ENCODE measurements at places on chromosomes 3 and 15.

- DNase-seq: peak; percentile 33
Measured at GRCh38 chr3:123080864-123081562, 14.2 kb downstream of the PDIA5 start.

- no peak for DNase-seq
Measured at GRCh38 chr15:94125156-94125555, 106.2 kb upstream of the MCTP2 start.

DNA sequence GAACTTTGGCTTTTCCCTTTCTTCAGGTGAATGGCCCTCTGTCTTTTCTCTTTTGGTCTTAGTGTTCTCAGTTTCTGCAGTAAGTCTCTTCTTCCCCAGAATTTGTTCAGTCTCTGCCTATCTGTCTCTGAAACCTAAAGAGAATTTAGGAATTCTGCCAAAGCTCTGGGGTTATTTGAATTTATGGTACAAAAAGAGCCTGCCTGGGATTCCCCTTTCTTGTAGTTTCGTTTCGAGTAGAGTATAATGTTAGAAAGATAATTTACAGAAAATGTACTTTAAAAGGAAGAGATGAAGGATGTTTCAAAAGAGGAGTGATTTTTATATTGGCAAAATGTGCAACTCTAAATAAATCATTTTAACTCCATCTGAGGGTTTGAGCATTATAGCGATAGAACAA, 247.4 kb upstream of the SATB1 start:
- no peak for DNase-seq

GRCh38 chr3:113533534-113533892, 1.2 kb downstream of the SIDT1 start:
- peak; percentile 44 for DNase-seq

DNA sequence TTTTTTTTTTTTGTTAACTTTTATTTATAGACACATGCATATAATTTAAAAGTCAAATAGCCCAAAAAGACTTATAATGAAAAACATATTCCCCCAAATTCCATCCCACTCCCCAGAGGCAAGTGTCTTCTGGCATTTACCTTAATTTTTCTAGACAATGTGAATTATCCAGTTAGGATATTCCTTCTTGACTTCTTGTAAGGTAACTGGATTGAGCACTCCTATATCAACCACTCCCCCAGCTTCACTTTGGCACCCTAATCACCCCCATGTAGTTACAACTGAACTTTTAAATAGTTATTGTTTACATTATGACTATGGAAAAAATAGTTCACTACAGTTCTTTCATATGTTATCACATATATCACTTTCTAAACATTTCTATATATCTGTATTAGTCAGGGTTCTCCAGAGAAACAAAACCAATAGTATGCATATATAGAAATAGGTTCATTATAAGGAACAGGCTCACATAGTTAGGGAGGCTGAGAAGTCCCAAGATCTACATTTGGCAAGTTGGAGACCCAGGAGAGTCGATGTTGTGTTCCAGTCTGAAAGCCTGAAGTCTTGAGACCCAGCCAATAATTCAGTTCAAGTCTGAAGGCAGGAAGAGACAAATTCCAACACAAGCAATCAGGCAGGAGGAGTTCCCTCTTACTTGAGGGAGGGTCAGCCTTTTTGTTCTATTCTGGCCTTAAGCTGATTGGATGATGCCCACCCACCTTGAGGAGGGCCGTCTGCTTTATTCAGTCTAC, 175.8 kb downstream of the THSD4 start:
- DNase-seq: no peak

DNA sequence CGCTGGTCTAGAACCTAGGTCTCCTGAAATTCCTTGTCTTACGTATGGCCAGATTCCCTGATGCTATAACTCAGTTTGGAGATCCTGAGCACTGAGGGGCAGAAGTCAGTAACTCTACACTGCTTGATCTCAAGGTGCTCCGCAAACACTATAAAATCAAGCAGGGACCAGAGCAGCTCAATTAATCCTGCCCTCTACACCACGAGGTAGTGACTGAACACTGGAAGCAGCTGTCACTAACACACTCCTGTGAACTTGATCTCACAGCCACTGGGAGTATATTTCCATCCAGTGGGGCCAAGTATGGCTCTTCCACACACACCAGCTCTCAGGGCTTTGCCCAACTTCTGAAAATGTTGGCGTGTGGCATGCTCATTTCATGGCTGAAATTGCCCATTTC, 51.0 kb downstream of the EDEM1 start:
- no peak for DNase-seq

GRCh38 chr15:68348081-68348480, 70.5 kb downstream of the FEM1B start:
- no peak for DNase-seq

GRCh38 chr3:111733856-111734255, 125.2 kb upstream of the PHLDB2 start:
- no peak for DNase-seq

- DNase-seq: no peak
Measured at GRCh38 chr15:90261811-90262210, 3.7 kb upstream of the NGRN start.

- DNase-seq: no peak
Measured at GRCh38 chr15:40295297-40295696, 12.4 kb upstream of the ANKRD63 start.

GRCh38 chr15:61951949-61952348, 108.3 kb downstream of the VPS13C start:
- no peak for DNase-seq

GRCh38 chr3:52739730-52740129, 31.0 kb downstream of the NEK4 start:
- DNase-seq: no peak

DNA sequence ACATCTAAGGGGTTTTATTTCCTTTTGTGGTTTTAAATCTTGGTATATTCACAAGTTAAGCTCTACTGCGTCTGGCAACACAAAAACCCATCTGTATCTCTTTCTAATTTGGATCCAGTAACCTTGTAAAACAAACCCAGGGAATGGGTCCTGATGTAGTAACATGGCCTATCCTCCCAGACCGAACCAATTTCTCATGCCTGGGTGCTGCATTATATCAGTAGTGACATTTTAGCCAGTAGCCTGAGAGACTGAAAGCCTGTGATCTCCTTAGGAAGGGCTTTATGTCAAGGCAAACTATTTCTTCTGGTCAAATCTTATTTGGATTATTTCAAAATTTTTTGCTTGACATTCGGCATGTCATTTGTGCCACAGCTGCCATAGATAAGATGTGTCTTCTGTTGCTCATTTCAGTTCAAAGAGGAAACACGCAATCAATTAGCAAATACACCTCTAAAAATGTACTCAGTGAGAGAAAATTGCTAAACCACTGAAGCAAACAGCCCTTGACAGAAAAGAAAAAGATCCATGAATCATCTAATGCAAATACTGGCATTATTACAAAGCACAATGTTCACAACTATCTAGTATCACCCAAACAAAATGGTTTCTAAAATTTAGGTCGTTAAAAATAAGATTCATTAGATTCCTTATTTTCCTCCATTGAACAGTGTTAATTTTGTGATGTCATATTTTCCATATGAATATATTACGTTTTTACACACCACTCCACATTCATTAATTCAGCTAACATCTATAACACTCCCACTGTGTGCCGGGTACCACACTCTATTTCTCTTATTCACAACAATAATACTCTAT, 4.0 kb downstream of the NPTN start:
- no peak for DNase-seq

GRCh38 chr15:63481105-63481810, 23.1 kb upstream of the USP3 start:
- DNase-seq: no peak

DNA sequence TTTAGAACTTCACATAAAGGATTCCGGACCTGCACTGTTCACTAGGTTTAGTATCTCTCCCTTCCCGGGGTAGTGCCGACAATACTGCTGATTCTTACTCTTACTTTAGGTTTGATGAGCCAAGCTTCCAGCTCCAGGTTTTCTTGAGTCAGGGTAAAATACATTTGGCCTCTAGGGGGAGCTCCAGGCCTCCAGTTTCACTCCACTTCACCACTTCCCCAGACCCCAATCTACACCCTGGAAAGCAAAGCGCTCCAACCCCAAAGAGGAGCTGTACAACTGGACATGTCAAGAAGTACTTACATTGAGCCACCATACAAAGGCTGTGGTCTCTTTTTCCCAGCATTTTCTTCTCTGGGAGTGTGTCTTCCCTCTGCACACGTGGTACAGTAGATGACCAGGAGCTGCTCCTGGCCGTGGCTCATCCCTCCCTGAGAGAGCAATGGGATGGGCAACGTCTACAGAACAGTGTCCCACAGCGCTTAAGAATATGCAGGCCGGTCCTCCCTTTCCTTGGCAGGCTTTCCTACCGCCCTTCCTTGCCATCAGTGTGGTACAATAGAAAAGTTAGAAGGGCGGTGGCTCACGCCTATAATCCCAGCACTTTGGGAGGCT, 93.9 kb upstream of the CCDC80 start:
- peak; percentile 84 for DNase-seq

DNA sequence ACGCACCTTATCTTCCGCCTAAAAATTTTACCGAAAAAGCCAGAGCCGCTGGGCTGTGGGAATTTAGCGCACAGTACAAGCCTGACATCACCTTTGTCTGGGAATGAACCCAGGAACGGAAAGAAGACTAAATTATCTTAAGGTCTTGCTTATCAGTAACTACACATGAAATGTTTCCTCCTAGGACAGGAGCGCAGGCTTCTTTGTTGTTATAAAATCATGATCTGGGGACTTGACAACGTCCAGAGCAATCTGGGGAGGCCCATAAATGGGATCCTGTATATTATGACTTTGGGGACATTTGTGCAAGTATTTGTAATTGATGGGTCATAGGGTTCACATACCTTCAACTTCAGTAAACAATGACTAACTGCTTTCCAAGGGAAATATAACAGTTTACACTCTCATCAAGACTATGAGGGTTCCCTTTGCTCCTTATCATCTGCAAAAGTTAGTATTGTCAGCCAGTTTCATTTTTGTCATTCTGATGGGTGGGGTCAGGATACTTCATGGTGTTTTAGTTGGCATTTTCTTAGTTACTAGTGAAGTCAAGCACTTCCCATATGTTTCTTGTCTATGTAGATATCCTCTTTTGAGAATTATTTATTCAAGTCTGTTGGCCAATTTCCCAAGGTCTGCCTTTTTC, 213.9 kb upstream of the PFN2 start:
- no peak for DNase-seq

GRCh38 chr3:113295463-113295862, 84.1 kb downstream of the BOC start:
- DNase-seq: no peak

DNA sequence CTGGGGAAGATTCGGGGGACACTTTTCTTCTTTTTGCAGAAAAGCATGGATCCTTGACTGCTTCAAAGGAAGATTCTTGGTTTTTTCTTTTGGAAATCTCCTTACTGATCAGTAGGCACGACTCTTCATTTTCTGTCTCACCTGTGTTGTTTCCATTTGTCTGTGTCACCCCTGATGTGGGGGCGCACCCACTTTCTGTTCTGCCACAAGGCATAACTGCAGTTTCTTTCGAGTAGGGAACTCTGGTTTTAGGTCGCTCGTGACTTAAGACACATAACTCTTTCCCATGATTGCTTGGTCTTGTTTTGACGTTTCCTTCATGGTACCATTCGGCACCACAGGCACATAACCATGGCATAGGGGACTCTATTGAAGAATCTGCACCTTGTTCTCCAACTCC, 31.3 kb downstream of the RNF168 start:
- DNase-seq: no peak

GRCh38 chr3:83438188-83438587, 1520.6 kb upstream of the CADM2 start:
- DNase-seq: no peak

GRCh38 chr3:119619094-119619493, 21.4 kb downstream of the PLA1A start:
- no peak for DNase-seq

GRCh38 chr3:113573728-113574127, 41.4 kb downstream of the SIDT1 start:
- DNase-seq: no peak

GRCh38 chr3:23831517-23832394, 26.0 kb downstream of the UBE2E1 start:
- no peak for DNase-seq

GRCh38 chr3:106386050-106386449, 517.2 kb upstream of the CBLB start:
- no peak for DNase-seq
